ENCODE measurements at places on chromosomes 3 and 15.
A peak's percentile ranks its signal among the peaks of the same experiment; 100 is the strongest.

DNA sequence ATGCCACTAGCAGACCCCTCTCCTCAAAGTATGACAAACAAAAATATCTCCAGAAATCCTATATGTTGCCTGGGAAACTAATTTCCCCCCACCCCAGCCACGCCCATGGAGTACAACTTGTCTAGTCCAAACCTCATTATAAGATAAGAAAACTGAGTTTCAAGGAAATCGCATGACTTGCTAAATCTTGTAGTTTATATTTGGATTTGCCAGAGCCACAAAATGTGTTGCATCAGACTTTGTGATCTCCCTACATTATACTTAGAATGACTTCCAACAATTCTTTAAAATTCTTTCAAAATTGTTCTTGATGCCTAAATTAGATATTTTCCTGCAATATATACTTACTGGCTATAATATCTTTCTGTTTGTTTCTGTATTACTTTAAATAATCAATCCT lies 1034.4 kb downstream of the IGSF11 start:
- DNase-seq, result no peak

DNA sequence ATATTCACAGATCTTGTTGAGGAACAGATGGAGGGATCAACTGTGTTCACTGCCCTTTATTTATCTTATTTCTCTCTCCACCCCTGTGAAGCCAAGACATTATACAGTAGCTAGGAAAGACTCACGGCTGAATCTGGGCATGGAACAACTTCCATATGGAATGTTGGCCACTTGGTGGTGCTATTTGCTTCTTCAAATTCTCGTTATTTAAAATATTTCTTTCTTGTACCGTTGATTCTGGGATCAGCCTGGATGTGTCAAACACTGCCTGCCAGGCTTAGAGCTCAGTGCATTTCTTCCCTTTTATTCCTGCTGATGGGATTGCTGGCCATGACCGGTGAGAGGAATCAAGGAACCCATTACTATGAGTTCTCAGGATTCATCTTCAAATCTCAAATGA lies 17.5 kb upstream of the GASK1A start:
- peak; percentile 59 for DNase-seq

DNA sequence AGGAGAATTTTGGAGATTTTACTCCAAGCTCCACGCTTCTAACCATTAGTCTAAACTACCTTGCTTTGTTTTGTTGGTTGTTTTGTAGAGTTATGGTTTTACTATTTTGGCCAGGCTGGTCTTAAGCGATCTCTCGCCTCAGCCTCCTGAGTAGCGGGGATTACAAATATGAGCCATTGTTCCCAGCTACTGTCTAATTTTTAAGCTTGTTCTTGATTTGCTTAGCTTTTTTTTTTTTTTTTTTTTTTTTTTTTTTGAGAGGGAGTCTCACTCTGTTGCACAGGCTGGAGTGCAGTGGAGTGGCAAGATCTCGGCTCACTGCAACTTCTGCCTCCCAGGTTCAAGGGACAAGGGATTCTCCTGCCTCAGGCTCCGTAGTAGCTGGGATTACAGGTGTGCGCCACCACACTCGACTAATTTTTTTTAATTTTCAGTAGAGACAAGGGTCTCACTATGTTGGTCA lies 28.5 kb downstream of the EFCAB12 start:
- DNase-seq, result no peak

DNA sequence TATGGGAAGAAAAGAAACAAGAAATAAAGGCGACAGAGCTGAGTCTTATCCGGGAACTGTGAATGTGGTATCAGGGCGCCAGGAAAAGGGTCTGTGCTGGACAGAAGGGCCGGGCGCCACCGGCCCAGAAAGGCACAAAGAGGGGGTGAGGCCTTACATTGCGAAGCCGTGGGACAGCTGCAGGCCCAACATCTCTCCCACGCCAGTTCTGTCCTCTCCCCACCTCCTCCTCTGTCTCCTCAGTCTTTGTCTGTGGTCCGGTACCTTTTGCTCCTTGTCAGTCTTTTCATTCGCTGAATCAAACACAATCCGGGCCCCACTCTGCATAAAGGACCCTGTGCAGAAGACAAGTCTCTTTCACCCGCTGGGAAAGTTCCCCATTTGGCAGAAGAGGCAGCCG lies 81.8 kb downstream of the LRIG1 start:
- no peak for DNase-seq

DNA sequence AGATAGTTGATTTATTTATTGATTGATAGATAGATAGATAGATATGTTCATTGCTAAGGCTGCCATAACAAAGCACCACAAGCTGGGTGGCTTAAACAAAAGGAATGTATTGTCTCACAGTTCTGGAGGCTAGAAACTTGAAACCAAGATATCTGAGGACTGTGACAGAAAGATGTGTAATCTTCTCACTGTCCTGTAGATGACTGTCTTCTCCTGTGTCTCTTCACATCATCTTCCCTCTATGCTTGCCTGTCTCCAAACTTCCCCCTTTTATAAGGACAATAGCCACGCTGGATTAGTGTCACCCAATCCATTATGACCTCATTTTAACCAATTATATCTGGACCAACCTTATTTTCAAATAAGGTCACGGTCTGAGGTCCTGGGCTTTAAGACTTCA lies 40.9 kb downstream of the GNB4 start:
- no peak for DNase-seq

DNA sequence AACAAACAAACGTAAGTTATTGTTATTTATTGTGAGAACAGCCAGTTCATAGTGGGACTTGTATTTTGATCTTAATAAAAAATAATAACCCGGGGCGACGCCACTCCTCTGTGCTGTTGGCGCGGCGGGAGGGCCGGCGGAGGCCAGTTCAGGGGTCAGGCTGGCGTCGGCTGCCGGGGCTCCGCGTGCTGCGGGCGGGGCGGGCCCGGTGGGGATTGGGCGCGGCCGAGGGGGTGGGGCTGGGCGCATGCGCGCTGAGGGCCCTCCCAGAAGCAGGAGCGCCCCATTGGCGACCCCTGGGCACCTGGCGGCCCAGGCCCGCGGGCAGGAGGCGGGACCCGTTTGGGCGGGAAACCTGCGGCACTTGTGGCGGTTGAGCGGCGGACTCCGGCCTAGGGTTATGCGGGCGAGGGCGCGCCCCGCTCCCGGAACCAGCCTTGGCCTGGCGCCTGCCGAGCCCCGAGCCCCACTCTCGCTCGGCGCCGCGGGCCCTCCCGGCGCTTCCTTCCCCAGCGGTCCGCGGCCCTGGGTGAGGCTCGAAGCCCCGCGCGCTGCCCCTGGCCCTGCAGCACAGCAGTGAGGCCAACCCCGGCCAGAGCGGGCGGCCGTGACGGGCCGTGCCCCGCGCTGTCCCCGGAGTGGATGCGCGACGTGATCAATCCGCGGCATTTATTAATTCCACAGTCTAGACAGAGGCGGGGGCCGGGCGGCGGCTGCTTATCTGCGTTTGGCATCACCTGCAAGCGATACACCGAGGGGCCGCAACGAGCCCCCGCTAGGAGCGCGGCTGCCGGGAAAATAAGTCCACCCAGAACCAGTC lies 6.0 kb downstream of the ISL2 start:
- DNase-seq, result peak; percentile 28

- DNase-seq, result no peak
Observed at GRCh38 chr3:10725067-10725466, 91.0 kb upstream of the SLC6A11 start.

DNA sequence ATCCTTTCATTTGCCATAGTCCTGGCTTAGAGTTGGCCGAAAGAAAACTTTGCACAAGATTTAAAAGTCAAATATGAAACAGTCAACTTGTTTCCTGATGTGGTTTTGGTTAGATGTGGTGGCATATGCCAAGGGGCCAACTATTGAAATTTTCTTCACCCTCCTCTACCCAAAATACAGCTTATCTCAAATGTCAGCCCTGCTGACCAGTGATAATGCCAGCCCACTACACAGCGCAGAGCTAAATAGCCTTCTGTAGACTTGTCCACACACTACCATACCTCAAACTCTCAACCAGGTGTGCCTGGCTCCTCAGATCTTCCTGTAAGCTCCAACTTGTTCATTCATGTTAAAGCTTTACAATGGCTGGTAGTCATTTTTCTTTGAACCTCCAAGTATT lies 368.5 kb upstream of the STAC start:
- no peak for DNase-seq
